Stimulated activated CD8-positive, alpha-beta memory T cell treated with anti-CD3 and anti-CD28 coated beads, Interleukin-4, amount 100 ng/mL, for 4 hours (primary cell): ENCODE measurements at places on chromosomes 5 and 9.

DNA sequence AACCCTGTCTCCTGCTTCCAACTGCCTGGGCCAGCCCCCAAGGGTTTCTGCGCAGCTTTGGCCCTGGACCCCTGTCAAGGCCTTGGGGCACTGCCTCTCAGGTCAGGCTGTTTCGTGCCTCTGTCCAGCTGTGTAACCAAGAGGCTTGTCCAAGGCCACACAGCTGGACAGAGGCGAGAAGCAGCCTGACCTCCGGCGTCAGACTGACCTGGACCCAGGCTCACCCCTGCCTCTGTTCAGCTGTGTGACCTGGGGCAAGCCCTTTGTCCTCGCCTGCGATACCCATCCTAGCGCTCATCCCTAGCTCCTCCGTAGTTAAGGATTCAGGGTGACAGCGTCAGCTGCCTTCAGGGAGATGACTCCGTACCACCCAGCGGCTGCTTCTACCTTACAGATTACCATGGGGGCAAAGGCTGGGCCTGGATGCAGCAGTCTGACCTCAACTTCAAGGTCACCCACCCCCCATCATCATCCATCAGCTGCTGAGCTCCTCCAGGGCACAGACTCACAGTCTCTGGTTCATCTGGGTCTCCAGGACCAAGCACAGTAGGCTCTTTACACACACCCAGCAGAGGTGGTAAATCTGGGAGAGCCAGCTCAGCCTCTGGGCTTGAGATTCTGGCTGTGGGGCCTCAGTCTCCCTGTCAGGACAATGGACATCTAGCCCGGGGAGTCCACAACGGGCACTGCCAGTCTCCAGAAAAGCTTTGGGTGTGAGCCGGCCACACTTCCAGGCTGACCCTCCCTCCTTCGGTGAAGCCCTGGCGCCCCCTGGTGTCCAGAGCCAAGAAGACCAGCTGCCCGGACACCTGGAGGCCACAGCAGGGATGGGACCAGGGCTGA, 7.9 kb downstream of the AK1 start:
- peak; percentile 62 for DNase-seq

GRCh38 chr5:175696139-175696854, 38.4 kb downstream of the HRH2 start:
- peak; percentile 15 for DNase-seq

GRCh38 chr9:38244971-38245370, 147.5 kb upstream of the ALDH1B1 start:
- no peak for DNase-seq

GRCh38 chr9:38119560-38120236, 50.7 kb upstream of the SHB start:
- no peak for DNase-seq

DNA sequence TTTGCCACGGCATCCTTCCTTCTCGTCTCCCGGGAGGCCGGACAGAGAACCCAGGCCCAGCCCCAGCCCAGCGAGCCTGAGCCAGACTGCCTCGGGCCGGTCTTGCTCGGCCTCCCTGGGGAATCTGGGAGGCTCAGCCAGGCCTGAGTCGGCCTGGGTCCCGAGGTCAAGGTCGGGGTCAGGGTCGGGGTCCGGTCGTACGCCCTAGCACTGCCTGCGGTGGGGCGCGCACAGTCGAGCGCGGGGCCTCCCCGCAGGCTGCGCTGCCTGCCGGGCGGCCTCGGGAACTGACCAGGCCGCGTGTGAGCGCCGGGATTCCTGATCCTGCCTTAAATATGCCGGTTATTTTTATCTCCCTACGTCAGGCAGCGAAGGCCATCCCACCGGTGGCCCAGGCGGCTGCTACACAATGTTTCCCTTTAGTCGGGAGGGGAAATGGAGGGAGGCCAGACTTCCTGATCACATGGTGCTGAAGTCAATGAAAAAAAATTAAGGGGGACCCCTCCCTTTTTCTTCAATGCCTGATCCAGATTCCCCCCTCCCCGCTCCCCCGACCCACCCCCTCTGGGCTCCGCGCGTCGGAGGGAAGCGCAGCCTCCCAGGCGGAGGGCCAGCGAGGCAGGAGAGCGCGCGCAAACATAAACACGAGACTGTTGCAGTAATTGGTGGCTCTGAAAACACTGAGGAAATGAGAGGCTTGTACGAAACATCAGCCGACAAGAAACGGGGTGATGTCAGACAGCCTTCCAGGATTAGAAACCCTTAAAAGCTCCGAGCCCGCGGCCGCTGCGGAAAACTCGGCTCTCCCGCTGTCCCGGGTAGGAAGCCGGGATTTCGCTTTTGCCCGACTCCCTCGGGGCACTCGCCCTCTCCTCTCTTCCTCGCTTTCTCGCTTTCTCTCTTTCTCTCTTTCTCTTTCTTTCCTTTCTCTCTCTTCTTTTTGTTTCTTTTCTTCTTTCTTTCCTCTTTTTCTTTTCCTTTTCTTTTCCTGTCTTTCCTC, 148.2 kb upstream of the KLF4 start:
- no peak for DNase-seq

DNA sequence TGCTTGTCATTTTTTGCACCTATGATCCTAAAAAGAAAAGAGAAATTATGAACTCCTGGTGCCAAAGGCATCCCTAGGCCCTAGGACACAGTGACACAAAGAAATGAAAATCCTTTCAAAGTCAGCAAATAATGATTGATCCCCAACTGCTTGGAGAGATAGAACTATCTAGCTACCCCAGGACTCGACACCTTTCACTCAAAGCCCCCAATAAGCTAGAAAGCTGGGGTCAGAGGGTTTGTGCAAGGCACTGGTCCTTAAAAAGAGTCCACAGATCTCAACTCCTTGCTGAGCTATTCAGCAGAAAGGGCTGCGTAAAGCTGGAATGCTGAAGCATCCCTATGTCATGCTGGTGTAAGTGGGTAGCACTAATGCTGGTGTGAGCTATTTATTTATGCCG, 31.8 kb upstream of the MAP1B start:
- no peak for DNase-seq
